Activated naive CD8-positive, alpha-beta T cell treated with anti-CD3 and anti-CD28 coated beads for 36 hours (primary cell): ENCODE measurements at places on chromosomes 7 and 10. TPM values are rescaled to one million over a fixed set of nuclear protein-coding genes. Genes with fewer than 3 reads are reported as not detected.

DNA sequence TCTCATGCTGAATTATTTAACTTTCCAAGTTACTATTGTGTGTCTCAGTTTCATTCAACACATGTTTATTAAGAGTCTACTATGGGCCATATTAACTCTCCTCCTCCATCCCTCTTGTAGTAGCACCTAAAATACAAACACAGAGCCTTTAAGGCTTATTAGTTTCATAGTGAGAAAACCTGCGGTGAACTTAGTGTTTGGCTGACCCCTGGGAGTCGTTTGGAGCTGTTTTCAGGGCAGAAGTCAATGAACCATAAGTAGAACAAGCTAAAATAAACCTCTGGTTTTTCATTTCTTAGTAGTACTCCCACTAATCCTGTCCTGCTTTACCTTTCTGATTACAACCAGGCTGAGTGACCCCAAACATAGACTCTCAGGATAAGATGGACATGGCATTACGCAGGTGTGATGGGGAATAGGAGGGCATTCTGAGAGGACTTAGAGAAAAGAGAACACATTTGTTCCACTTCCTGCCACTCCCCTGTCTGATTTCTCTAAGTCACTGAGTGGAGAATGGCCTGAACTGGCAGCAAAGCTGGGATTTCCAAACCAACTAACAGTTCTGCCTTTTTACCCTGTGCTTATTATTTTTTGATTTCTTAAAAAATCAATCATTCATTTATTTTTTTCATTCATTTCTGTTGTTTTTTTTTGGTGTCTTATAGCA lies 74.5 kb downstream of the LRMDA start:
- no peak overlapping the region for H3K4me3 ChIP-seq
- no peak overlapping the region for H3K27ac ChIP-seq
- H3K27me3 ChIP-seq: peaks cover 4% of the 10 kb centered on the region
- H3K4me1 ChIP-seq: no peaks in the 10 kb centered on the region

DNA sequence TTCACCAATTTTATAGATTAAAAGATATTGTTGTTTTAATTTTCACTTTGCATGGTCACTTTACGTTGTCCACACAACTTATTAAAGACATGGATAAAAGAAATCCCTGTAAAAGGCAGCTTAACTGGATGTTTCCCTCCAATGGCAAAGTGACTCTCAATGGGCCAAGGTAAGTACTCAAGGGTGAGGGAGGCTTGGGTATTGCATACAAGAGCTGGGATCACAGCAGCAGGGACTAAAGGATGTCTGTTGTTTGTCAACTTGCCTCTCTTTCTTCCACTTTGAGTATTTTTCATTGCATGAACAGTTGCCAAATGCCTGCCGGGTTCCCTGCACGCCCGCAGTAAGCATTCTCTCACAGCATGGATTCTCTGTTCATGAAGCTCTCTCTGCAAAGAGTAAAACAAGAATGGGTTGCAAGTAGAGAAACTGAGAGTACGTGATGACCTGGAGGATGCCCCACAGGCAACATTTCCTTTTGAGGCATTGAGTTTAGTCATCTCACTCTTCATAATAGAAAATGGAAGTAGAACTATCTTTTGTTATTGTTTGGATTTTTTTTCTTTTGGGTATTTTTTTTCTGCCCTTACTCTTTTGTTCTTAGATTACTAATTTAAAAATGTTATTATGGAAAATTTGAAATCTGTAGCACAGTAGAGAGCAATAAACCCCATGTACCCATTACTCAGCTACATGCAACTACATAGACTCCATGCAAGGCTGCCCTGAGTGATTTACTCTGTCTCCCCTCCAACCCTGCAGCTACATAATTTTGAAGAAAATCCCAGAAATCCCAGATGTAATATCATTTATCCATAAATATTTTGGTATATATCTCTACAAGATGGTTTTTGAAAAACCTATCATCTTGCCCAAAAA lies 26.3 kb downstream of the GPR141 start:
- DNase-seq: no peak
- H3K27me3 ChIP-seq: no peaks in the 10 kb centered on the region
- H3K4me3 ChIP-seq: no peak overlapping the region
- H3K4me1 ChIP-seq: peaks cover 2% of the 10 kb centered on the region

- no peaks in the 10 kb centered on the region for H3K36me3 ChIP-seq
- H3K27ac ChIP-seq: no peak overlapping the region
- no peaks in the 10 kb centered on the region for H3K27me3 ChIP-seq
- no peak overlapping the region for H3K4me3 ChIP-seq
- DNase-seq: no peak
Measured at GRCh38 chr7:157771-158625, 34.4 kb upstream of the FAM20C start.

- H3K27ac ChIP-seq: peak overlapping the region; percentile 54
- no peak overlapping the region for H3K4me3 ChIP-seq
- no peaks in the 10 kb centered on the region for H3K27me3 ChIP-seq
- DNase-seq: no peak
Measured at GRCh38 chr7:111018447-111018846, 72.5 kb upstream of the LRRN3 start.

- DNase-seq: no peak
- H3K27ac ChIP-seq: no peak overlapping the region
- no peaks in the 10 kb centered on the region for H3K27me3 ChIP-seq
Measured at GRCh38 chr10:90418869-90419652, 438.8 kb downstream of the HTR7 start.

DNA sequence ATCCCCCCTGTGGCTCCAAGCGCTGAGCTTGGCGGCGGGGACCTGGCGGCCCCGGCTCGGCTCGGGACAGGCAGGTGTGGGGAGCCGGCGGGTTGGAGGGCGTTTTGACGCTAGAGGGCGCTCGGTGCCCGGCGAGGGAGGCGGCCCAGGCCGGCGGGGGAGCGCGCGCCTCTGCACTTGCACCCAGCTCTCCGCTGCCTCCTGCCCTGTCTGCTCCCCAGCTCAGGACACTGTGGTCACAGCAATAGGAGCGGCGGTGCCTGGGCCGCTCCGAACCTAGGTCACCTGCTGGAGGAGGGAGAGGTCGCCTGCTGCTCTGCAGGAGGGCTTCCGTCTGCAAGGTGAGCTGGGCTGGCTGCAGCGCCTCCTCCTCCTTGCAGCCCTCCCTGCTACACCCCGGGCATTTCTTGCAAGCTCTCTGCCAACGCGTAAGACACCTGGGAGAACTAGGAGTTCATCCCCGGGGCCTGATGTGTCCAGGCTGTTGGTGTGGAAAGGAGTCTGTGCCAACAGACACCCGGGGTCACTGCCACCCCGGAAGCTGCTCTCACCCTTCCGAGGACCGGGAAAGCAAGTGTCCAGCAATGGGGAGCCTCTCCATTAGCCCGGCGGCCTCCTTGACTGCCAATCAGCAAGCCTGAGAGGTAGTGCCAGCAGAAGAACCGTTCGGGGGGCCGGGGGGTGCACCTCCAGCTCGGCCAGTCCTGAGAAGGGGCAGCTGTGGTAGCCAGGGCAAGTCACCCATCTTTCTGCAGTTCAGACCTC lies 620.4 kb downstream of the GALNT17 start:
- no peak overlapping the region for H3K27ac ChIP-seq
- no peaks in the 10 kb centered on the region for H3K4me1 ChIP-seq
- DNase-seq: peak; percentile 56
- no peaks in the 10 kb centered on the region for H3K36me3 ChIP-seq

DNA sequence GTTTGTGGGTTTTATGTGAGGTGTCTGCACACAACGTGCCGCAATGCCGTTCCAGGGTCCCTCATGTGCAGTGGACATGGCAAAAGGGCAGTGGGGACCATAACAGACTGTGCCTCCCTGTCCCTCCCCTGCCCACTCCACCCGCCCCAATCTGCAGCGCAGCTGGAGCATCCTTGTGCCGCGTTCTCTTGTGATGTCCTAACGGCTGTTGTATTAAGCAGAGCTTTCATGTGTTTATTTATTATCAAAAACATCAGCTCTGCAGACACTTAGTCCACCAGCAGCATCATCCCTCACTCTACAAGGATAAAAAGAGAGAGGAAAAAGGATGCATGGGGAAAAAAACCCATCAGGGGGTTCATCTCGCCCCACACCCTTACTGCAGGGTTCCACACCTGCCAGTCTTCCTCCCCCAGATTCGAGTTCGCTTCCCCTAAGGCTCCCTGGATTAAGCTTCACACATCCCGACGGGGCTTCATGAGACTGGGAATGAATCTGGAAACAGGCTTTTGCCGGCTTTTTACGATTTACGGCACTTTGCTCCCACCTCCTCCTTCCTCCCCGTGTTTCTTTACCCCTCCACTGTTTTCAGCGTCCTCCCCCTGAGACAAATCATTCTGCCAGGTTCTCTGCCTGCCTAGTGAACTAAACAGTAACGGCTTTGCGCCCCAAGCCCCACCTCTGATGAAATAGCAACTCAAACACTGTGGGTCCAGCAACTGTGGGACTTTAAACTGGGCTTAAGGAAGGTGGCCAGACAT lies 301.4 kb downstream of the CAMK1D start:
- H3K36me3 ChIP-seq: peaks cover 9% of the 10 kb centered on the region
- no peak overlapping the region for H3K4me3 ChIP-seq
- H3K27ac ChIP-seq: no peak overlapping the region
- H3K4me1 ChIP-seq: peaks cover under 1% of the 10 kb centered on the region
- no peak for DNase-seq

GRCh38 chr10:22323538-22324305 lies 2.8 kb downstream of the BMI1 start:
- DNase-seq: no peak
- H3K36me3 ChIP-seq: peaks cover 21% of the 10 kb centered on the region
- peak overlapping the region; percentile 80 for H3K4me3 ChIP-seq
- peaks cover 37% of the 10 kb centered on the region for H3K4me1 ChIP-seq

Gene PTPN20
- 1.8 TPM for total RNA-seq

Gene ZNF736
- 21.8 TPM for total RNA-seq

Gene RBP4
- total RNA-seq: not detected

Gene SRRM3
- total RNA-seq: not detected

Gene ZNF655
- total RNA-seq: 57.5 TPM

Gene NPS
- not detected for total RNA-seq
